Osteocyte (in vitro differentiated cells): ENCODE measurements at places on chromosomes 6 and 20. TPM values are rescaled to one million over a fixed set of nuclear protein-coding genes. Genes with fewer than 3 reads are reported as not detected.
A peak's percentile ranks its signal among the peaks of the same experiment; 100 is the strongest.

Gene TRIM31
- total RNA-seq = not detected in 2 replicates

GRCh38 chr6:33619166-33619840 is 1.8 kb upstream of the ITPR3 start:
- peaks cover 35% of the 10 kb centered on the region for H3K4me1 ChIP-seq
- peak overlapping the region; percentile 87 for H3K4me3 ChIP-seq
- no peaks in the 10 kb centered on the region for H3K36me3 ChIP-seq
- peak overlapping the region; percentile 87 for H3K27ac ChIP-seq

DNA sequence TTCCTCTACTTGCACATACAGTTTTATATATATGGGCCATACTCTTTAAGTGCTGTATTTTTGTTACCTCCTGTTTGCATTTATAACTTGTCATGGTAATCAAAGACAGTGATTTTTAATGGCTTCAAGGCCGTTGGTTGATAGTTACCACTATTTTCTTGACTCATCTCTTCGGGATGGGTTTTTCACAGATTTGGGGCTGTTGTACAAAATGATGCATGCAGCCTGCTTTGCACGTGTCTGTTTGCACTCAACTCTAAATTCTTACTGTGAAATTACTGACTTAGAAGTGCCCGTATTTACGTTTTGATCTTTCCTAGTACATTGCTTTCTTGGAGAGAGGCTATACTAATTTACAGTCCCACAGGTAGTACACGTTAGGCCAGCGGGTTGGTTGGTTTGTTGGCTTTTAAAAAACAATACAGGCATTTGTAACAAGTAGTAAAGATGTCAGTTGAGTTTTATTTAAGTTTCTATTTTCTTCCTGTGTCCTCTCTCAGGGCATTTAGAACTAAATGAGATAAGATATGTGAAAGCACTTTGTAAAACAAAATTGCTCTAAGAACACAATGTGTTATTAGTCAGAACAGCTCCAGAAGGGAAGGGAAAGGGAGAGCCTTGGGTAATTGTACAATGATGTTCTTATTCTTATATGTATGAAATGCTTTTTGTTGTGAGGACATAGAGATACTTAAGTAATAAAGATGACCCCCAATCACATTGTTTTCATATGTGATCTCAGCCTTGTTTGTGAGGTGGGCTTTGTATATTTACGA is 11.7 kb downstream of the JARID2 start:
- H3K4me3 ChIP-seq = no peak overlapping the region
- no peak overlapping the region for H3K27ac ChIP-seq
- H3K27me3 ChIP-seq = no peaks in the 10 kb centered on the region
- no peaks in the 10 kb centered on the region for H3K36me3 ChIP-seq

DNA sequence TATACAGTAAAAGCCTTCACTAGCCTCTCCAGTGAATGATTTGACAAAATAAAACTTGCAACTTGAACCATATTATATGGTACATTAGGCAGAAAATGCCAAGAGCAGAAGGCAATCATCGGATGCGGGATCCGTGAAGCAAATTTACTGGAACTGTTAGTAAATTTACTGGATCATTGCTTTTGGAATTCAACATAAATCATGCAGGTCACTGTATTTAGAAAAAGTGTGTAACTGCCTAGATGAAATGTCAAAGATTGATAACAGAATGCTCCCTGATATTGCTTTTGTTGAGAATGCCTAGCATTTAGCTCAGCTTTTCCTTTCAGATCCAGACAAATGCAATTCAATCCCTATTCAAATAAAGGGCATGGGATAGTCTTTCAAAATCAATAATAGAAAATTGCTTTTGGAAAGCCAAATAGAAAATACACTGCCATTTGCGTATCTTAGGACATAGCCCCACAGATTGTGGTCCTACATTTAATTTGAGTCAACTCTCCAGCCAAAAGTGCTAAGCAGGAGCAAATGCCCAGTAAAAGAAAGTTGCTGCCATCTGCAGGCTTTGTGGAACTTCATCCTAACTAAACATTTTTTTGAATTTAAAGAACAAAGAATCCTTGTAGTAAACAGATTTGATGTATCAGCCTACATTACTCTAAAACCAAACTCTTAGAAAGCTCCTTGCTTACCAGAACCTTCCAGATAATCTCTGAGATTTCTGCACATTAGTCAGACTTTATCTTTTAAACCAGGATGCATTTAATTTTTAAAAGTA is 109.5 kb upstream of the HSF2 start:
- H3K36me3 ChIP-seq = no peaks in the 10 kb centered on the region
- no peak overlapping the region for H3K27ac ChIP-seq
- H3K4me3 ChIP-seq = no peak overlapping the region
- peaks cover 48% of the 10 kb centered on the region for H3K27me3 ChIP-seq
- DNase-seq = no peak
- H3K4me1 ChIP-seq = no peaks in the 10 kb centered on the region

DNA sequence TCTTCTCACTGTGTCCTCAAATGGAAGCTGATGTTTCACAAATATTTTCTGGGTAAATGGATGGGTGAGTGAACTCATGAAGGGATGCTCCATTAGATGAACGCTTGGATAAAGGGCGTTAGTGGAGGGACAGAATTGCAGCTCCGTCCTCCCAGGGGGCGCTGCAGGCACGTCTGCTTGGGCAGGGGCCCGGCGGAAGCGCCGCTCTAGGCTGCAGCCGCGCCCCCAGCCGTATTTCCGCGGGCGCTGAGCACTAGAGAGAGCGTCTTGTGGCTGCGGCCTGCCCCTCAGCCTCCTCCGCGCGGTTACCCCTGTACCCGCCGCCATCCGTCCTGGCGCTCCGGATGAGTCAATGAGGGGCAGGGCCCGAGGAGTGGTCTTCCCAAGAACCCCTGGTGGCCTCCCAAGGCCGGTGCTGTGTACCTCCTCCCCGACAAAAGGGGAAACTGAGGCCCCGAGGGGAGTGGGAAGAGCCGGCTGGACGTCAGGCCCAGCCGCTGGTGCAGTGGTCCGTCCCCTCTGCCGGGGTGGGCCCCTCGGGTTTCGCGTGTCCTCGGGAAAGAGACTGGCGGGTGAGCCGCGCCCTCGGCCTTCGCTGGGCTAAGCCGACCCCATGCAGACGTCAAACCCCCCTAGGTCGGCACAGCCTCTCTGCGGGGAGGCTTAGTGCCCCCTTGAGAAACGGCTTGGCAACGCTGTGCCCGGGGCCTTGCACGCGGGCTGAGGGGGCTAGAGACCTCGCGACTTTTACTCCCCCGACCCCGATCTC is 11.5 kb upstream of the SNHG17 start:
- H3K4me3 ChIP-seq = peak overlapping the region; percentile 80
- peaks cover 35% of the 10 kb centered on the region for H3K4me1 ChIP-seq
- peak; percentile 97 for DNase-seq
- peaks cover 21% of the 10 kb centered on the region for H3K36me3 ChIP-seq
- no peaks in the 10 kb centered on the region for H3K27me3 ChIP-seq

DNA sequence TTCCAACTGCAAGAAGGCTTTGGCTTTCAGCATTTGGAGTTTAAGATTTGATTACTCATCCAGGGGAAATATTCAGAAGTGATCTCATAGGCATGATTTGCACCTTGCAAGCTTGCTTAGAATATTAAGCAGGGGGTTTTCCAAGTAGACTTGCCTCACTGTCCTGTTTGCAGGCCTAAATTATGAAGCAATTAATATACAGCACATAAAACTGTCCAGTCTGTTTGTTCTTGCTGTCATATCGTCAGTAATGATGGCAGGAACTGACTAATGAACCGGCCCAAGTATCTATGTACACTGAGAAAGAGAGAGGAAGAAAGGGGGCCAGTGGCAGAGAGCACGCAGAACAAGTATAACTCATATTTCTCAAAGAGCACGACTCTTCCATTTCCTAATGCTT is 212.5 kb upstream of the SUPT3H start:
- peaks cover 30% of the 10 kb centered on the region for H3K4me1 ChIP-seq
- H3K4me3 ChIP-seq = no peak overlapping the region
- no peak for DNase-seq
